ENCODE measurements at places on chromosomes 16 and 17.

GRCh38 chr17:81171941-81172340 lies 5.9 kb upstream of the AATK start:
- DNase-seq = no peak

GRCh38 chr16:69904495-69905170 lies 46.5 kb upstream of the CLEC18A start:
- DNase-seq = no peak

GRCh38 chr16:19745286-19746010 lies 27.4 kb downstream of the IQCK start:
- DNase-seq = no peak

GRCh38 chr17:13395862-13396261 lies 205.9 kb downstream of the HS3ST3A1 start:
- DNase-seq = no peak

DNA sequence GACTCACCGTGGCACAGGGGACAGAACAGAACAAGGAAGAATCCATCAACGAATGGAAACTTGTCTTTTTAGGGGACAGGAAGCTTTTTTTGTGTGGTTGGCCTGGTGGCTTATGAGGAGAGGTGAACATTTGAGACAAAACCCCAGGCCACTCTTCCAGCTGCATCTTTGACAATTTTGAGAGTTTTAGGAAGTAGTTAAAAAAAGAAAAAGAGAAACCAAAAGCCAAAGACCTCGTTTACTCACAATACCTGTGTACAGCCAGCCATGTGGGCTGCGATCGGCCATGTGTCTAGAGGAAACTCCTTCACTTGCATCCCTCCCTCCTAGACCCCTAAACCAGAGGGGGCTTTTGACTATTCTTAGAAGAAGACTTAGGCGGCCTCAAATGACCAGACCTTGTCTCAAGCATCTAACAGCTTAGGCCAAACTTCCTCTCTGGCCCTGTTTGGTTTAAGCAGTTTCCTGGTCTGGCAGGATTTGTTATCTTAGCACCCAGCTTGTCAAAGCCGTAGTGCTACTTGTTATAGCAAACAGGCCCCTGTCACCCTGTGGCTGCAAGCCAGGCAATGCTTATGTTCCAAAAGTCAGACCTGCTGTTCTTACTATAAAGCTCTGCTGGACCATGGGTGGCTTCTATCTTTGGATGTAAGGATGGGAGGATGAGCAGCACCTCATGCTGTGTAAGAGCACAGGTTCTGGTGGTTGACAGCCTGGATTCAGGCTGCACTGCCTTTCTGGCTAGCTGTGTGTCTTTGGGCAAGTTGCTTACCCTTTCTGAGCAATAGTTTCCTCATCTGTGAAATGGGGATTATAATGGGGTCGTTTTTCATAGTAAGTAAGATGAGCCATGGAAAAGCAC lies 17.7 kb downstream of the KSR1 start:
- no peak for DNase-seq

GRCh38 chr17:61250335-61250890 lies 149.2 kb upstream of the TBX2 start:
- peak; percentile 38 for DNase-seq

DNA sequence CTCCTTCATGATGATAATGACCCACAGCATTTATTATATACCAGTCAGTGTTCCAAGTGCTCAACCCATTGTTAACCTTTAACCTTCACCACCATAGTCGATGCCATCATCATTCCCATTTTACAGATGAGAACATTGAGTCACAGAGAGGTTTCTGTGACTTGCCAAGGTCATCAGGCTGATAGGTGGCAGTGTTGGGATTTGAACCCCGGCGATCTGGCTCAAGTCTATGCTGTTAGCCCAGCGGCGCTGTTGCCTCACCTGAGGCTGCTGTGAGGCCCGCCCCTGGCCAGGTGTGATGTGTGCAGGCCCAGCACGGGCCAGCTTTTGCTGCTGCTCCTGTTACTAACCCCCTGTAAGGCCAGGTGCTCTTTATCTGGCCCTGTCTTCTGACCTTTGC lies 101.2 kb downstream of the OR1D5 start:
- no peak for DNase-seq

DNA sequence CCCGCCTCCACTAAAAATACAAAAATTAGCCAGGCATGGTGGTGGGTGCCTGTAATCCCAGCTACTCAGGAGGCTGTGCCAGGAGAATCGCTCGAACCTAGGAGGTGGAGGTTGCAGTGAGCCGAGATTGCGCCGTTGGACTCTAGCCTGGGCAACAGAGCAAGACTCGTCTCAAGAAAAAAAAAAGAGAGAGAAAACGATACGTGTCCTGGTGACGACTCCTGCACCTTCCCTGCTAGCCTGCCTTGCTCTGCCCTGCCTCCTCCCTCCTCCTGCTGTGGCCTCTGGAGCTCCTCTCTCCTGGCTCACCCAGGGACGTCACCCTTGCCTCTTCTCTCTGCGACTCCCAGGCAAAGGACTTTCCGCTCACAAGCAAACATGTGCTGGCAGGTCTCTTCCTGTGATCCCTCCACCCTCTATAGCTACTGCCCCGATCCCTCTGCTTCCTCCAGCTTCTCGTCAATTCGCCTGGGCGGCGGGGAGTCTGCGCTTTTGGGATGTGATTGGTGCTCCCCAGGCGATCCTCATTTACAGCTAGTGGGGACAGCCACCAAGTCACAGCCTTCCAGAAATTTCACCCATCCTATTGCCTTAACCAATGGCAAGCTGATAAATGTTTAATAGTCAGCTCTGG lies 25.5 kb upstream of the CBX4 start:
- no peak for DNase-seq

- DNase-seq = no peak
Measured at GRCh38 chr17:2343421-2343820, 6.1 kb downstream of the SGSM2 start.

DNA sequence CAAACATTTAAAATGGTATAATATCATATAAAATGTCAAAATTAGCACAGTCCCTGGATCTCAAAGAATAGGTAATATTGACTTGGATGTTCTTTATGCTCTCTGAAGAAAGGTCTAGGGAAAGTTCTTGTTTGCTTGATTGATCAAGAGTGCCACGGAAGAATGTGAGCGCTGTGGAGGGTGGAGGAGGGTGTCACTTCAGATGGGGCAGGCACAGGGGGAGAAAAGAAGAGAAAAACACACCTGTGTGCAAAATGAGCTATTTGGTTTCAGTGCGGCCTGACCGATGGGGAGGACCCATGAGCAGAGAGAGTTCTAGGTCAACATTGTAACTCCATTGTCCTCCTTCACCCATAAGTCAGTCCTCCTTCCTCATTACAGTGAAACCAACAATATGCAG lies 8.8 kb upstream of the VPS4A start:
- no peak for DNase-seq

GRCh38 chr17:55343900-55344513 lies 77.6 kb downstream of the MMD start:
- no peak for DNase-seq
